Right lung (tissue), 10 donors: ENCODE measurements at places on chromosomes 12 and 14. TPM values are rescaled to one million over a fixed set of nuclear protein-coding genes. Genes with fewer than 3 reads are reported as not detected.
A peak's percentile ranks its signal among the peaks of the same experiment; 100 is the strongest.

Gene TMEM119
- polyA plus RNA-seq: 43.2 TPM

Gene KRT77
- not detected for polyA plus RNA-seq

Gene SLC25A29
- polyA plus RNA-seq: 86.1 TPM

Gene MYRFL
- 1.1 TPM for polyA plus RNA-seq

Gene NRL
- polyA plus RNA-seq: 1.3 TPM

Gene CLECL1
- 0.63 TPM for polyA plus RNA-seq

- no peak for DNase-seq
These were observed 12.6 kb upstream of the B4GALNT3 start for GRCh38 chr12:447141-447540.

DNA sequence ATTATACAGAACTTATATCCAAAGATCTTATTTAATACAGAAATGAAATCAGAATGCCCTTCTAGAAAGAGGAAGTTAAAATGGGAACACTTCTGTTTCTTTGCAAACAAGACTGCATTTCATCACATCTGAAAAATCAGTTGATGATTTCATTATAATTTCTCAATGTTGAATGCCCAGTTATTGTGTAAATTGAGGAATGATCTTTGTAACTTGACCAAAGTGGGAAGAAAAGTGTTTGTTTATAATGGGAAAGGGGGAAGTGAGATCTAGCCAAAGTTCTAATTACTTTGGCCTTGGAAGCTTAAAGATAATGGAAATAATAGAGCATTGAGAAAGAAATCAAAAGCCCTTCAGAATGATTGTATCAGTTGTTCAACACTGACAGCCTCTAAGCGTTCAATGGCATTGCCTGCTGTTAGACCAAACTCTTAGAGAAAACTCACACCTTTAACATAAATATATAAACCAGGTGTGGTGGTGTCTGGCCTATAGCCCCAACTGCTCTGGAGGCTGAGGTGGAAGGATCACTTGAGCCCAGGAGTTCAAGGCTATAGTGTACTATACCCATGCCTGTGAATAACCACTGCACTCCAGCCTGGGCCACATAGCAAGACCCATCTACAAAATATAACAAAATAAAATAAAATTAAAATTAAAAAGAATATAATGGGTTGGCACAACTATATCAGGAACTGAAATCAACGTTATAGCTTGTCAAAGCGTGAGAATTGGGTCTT is 9.9 kb upstream of the LYZ start:
- DNase-seq: peak; percentile 17

DNA sequence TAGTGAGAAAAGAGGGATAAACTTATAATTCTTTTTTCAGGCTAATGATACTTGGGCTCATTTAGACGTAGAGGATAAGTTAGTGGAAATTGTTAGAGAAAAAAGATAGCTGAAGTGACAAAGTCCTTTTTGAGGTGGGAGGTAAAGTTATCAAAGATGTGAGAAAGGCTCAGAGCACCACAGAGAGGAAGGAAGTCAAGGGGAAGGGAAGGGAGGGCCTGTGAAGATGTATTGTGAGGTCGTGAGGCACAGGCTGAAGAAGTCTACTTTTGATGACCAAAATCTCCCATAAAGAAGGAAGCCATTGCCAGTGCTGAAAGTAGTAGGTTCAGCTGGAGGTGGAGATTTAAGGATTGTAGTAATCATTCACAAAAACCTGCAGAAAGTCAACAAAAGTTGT is 19.4 kb upstream of the PTGDR start:
- no peak for DNase-seq

GRCh38 chr12:51330186-51330585 is 6.2 kb upstream of the BIN2 start:
- no peak for DNase-seq

- no peak for DNase-seq
These were observed 88.4 kb downstream of the TMCC3 start for GRCh38 chr12:94561943-94562411.

- DNase-seq: no peak
These were observed 14.7 kb downstream of the DAZAP2 start for GRCh38 chr12:51253276-51253675.
